ENCODE measurements at places on chromosomes 6 and 20.

GRCh38 chr6:102438171-102438570 is 1044.7 kb downstream of the GRIK2 start:
- DNase-seq, result no peak

GRCh38 chr20:5181492-5181891 is 54.7 kb downstream of the CDS2 start:
- no peak for DNase-seq

GRCh38 chr6:108464418-108465097 is 96.2 kb upstream of the FOXO3 start:
- no peak for DNase-seq

DNA sequence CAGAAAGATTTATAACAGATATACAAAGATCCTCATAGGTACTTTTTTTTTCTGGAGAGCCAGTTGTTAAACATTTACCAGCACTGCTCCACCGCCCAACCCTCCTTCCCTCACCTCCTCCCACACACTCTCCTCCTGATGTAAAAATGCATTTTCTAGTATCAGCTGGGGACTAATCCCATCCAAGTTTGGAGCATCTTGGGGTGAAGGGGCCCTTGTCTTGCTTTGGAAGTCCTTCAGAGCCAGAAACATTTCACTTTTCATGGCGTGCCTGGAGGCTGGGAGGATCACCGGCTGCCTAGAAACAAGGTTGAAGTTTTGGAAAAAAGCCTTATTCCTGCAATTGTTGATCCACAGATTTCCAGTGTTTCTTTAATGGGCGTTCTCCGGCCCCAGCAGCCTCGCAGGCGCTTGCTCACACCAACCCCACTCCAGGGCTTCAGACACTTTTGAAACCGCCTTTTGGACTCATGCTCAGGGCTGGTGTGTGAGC is 165.1 kb upstream of the AFDN start:
- no peak for DNase-seq

DNA sequence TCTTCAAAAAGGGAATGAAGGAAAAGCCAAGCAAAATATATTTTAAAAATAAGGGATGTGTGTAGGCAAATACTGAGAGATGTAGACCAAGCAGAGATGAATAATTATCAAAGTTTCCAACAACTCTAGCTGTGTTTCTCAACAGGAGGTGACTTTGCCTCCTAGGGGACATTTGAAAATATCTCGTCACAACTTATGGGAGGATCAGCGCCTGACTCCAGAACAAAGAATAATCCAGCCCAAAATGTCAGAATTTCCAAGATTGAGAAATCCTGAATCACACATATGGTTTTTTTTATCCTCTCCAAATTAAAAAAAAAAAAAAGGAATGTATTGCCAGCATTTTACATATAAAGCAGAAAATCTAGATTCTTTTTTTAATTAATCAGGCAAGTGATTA is 241.2 kb upstream of the ZFP64 start:
- DNase-seq, result no peak

GRCh38 chr6:136036601-136037000 is 185.1 kb downstream of the PDE7B start:
- no peak for DNase-seq

DNA sequence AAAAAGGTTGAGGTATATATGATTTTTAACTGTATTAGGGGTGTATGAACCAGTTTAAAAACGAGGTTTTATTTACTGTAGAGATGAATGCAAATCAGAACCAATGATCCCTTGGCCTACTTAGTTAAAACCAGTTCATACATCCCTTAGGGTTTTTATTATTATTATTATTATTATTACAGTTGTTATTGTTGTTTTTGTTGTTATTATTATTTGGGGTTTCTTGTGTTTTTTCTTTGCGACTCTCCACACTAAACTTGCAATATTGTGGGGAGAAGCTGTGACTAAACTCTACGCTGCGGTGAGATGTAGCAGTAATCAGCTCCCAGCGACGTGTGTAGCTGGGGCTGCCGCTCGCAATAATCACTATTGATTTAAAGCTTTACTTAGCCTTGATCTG is 62.2 kb downstream of the SSR1 start:
- DNase-seq, result no peak

All from GM12864 (cell line).